Type B pancreatic cell (in vitro differentiated cells): ENCODE measurements at places on chromosomes 13 and 19. TPM values are rescaled to one million over a fixed set of nuclear protein-coding genes. Genes with fewer than 3 reads are reported as not detected.

DNA sequence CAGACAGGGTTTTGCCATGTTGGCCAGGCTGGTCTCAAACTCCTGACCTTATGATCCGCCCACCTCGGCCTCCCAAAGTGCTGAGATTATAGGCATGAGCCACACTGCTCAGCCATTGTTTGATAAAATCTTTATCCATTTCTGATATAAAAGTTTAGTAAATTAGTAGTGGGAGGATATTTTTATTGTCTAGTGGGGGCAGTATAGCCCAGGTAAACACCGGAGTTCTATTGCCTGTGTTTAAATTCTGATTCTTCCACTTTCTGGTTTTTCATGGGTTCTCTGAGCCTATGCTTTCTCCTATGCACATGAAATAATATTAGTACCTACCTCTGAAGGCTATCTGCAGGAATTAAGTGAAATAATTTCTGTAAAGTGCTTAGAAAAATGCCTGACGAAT lies 20.1 kb upstream of the ARHGEF18 start:
- no peak for DNase-seq

Gene RASL11A
- total RNA-seq: 15.9 and 19.0 TPM in 2 replicates

Gene ELOF1
- 51.3 and 57.1 TPM in 2 replicates for total RNA-seq

DNA sequence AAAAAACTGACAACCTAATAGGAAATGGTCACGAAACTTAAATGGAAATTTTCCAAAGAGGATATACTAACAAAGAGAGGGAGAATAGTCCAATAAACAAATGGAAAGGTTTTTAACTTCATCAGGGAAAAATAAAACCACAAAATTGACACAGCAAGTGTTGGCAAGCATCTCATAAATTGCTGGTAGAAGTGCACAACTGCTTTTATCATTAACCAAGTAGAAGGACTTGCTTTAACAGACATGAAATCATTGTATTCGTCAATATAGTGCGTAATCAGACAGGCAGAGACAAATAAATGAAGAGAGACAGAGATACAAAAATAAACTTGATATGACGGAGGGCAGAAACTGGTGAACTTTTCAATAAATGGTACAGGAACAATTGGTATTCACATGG lies 7.4 kb downstream of the TGDS start:
- DNase-seq: no peak

- DNase-seq: no peak
These were observed 23.7 kb upstream of the PLEKHF1 start for GRCh38 chr19:29641597-29641996.

GRCh38 chr19:11012507-11012906 lies 51.7 kb downstream of the SMARCA4 start:
- DNase-seq: no peak

DNA sequence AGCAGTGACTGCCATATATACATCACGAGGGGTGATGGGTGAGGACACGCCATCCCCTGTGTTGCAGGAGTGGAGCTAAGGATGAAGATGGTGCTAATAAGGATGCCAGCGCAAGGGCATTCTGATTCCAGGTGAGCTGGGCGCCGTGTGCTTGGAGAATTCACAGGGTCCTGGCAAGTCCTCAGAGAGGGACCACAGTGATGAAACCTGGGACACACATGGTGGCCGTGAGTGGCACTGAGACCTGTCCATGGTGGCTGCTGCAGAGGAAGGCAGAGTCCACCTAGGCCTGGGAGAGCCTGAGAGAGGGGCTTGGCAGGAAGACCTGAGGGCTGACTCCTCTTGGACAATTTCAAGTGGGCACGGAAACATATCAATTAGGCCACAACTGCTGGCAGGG lies 65.2 kb downstream of the RFX2 start:
- DNase-seq: peak; percentile 52

Gene CGB2
- not detected in 2 replicates for total RNA-seq

GRCh38 chr13:78609464-78610205 lies 6.3 kb upstream of the POU4F1 start:
- DNase-seq: no peak

GRCh38 chr13:98308086-98308911 lies 131.2 kb upstream of the RNF113B start:
- no peak for DNase-seq
